Cardiac atrium fibroblast (primary cell): ENCODE measurements at places on chromosomes 16 and 17. TPM values are rescaled to one million over a fixed set of nuclear protein-coding genes. Genes with fewer than 3 reads are reported as not detected.

CES4A gene
- 1.4 and 4.4 TPM in 2 replicates for total RNA-seq

MT1E gene
- 44.0 and 78.9 TPM in 2 replicates for total RNA-seq

MAPT gene
- total RNA-seq = 0.18 TPM in 1 of 2 replicates, not detected in the other

PIPOX gene
- total RNA-seq = not detected in 2 replicates

EMP2 gene
- 9.4 and 19.5 TPM in 2 replicates for total RNA-seq

TMEM100 gene
- 4.0 and 4.9 TPM in 2 replicates for total RNA-seq

TP53 gene
- 42.1 and 51.4 TPM in 2 replicates for total RNA-seq

SAMD14 gene
- 2.3 and 8.9 TPM in 2 replicates for total RNA-seq

SLC52A1 gene
- 0.18 TPM in 1 of 2 replicates, not detected in the other for total RNA-seq

TIMM22 gene
- 13.7 and 17.3 TPM in 2 replicates for total RNA-seq
